ENCODE measurements at places on chromosomes 1 and 21. TPM values are rescaled to one million over a fixed set of nuclear protein-coding genes. Genes with fewer than 3 reads are reported as not detected.

Gene MROH9
- not detected for total RNA-seq

Gene BMP8B
- 1.0 TPM for total RNA-seq

Gene PLA2G2A
- not detected for total RNA-seq

Gene CDK18
- total RNA-seq = 3.7 TPM

Gene SHE
- total RNA-seq = 8.4 TPM

Gene GDAP2
- 20.4 TPM for total RNA-seq

Gene PLA2G2D
- total RNA-seq = not detected

Gene CPLANE2
- total RNA-seq = 3.1 TPM

Measured in skeletal muscle tissue (tissue), 5 donors.